NCI-H187 (cell line): ENCODE measurements at places on chromosomes 1 and 21.

GRCh38 chr1:103958699-103959098 lies 209.0 kb downstream of the AMY1C start:
- no peak for DNase-seq

DNA sequence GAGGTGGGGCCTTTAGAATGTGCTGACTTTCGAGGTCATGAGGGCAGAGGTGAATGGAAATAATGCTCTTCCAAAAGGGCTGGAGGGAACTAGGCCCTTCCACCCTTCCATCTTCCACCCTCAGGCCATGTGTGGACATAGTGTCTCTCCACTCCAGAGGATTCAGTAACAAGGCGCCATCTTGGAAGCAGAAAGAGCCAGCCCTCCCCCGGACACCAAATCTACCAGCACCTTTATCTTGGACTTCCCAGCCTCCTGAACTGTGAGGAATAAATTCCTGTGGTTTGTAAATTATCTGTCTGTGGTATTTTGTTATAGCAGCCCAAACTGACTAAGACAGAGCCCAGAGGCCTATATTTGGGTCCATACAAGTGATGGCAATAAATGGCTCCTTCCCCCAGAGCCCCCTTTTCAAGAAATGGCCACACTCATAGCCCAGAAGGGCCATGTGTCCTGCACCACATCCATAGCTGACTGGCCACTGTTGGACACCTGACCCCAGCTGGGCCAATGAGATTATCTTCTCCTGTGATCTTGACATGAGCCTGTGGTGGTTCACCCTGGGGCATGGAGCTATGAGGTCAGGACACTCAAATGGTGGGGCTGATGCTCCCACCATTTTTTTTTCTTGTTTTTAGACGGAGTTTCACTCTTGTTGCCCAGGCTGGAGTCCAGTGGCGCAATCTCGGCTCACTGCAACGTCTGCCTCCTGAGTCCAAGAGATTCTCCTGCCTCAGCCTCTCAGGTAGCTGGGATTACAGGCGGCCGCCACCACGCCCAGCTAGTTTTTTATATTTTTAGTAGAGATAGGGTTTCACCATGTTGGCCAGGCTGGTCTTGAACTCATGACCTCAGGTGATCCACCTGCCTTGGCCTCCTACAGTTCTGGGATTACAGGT lies 114.9 kb downstream of the RRAGC start:
- DNase-seq: no peak

- no peak for DNase-seq
Observed at GRCh38 chr1:8061210-8061609, 35.1 kb upstream of the ERRFI1 start.

- no peak for DNase-seq
Observed at GRCh38 chr1:171431994-171432393, 53.3 kb upstream of the PRRC2C start.

DNA sequence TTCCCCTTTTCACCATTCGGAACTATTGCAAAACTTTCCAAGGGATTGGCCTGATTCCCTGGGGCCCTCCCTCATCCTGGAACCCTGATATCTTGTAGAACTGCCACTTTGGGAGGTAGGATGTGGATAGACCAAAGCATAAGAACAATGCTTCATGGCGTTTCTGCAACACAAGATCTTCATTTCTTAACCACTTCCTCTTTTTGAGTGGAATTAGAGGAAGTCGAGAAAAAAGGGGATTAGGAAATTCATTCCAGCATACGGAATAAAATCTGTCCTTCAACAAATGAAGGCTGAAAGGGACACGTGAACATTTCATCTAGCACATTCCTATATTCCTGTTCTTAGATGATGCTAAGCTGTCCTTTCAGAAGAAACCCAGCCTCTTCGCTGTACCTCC lies 149.3 kb downstream of the HUNK start:
- DNase-seq: no peak

DNA sequence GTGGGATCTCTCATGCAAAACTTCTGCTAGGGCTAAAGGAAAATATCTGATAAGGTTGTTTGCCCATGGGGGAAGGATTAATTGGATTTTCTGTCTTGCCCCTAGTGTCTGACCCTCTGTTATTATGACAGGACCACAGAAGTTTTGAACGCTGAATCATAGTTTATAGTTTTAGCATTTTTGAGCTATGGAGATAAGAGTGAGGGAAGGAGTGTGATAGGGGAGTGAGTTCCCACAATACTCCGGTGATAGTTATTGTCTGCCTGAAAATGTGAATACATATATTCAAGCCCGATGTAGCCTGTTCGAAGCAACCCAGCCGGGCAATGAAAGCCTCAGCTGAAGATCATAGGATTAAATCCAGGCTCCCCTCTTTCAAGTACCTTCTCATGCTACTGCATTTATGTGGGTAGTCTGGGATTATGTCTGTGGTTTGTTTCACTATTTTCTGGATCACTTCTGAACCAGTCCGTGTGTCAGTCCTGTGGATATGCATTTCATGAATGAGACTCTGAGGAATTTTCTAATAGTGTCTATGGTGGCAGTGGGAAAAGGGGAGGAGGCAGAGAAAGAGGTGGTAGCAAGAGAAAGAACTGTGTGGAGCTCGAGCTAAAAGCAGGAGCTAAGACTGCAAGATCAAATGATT lies 258.7 kb downstream of the DISC1 start:
- DNase-seq: no peak

DNA sequence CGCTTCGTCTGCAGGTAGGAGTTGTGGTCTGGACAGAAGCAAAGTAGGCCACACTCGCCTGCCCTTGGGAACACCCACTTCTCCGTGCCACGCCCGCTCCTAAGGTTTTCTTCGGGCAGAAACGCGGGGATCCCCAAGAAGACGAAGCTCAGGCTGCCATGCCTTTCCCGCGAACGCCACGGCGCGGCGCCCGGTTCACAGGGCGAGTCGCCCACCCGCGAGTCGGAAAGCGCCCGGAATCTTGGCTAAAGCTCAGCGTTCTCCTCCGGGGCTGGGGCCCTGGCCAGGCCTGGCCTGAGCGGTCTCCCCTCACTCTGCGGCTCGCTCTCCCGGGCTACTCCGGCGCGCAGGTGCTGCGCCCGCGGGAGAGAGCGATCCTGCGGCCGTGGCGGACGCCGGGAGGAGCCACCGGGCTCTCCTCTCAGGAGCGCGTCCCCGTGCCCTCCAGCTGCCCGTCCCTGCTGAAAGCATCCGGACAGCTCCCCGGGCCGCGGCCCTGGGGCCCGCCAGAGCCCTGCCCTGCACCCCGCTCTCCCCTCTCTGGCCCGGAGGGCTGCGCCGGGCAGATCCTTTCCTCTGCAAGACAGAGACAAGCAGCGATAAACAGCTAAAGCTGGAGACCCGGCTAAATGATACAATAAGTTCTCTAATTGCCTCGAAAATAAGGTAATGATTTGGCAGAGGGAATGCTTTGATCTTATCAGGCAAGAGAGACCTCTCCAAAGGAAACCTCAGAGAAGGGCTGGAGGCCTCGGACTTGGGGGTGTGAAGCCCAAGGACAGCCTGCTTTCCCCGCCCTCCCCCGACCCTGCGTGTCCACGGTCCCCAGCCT lies 6.7 kb upstream of the WNT2B start:
- DNase-seq: peak; percentile 16

GRCh38 chr1:45721207-45721606 lies 29.2 kb downstream of the IPP start:
- no peak for DNase-seq

DNA sequence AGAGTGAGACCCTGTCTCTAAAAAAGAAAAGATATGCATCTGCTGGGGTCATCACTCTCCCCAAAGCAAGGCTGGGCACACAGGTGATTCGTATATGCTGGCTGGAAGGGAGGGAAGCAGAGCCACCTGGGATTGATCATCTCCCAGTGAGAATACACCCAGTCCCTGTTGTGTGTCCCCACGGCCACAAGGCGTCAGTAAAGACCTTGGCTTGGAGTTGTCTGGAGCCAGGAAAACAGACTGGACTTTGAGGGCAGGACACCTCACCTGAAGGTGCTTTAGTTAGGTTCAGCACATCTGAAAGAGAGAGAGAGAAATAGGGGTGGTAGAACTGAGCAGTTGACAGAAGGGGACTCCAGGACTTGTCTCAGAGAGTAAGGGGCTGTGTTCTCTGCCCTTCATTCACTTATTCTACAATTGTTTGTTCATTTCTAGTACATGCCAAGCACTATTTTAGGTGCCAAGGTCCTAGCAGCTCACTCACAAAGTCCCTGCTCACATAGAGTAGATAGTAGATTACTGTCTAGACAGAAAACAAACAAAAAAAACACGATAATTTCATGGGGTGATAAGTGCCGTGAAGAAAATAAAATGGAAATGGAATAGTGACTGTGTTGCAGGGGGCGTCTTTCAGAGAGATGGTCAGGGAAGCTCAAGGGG lies 13.5 kb downstream of the CITED4 start:
- DNase-seq: no peak

DNA sequence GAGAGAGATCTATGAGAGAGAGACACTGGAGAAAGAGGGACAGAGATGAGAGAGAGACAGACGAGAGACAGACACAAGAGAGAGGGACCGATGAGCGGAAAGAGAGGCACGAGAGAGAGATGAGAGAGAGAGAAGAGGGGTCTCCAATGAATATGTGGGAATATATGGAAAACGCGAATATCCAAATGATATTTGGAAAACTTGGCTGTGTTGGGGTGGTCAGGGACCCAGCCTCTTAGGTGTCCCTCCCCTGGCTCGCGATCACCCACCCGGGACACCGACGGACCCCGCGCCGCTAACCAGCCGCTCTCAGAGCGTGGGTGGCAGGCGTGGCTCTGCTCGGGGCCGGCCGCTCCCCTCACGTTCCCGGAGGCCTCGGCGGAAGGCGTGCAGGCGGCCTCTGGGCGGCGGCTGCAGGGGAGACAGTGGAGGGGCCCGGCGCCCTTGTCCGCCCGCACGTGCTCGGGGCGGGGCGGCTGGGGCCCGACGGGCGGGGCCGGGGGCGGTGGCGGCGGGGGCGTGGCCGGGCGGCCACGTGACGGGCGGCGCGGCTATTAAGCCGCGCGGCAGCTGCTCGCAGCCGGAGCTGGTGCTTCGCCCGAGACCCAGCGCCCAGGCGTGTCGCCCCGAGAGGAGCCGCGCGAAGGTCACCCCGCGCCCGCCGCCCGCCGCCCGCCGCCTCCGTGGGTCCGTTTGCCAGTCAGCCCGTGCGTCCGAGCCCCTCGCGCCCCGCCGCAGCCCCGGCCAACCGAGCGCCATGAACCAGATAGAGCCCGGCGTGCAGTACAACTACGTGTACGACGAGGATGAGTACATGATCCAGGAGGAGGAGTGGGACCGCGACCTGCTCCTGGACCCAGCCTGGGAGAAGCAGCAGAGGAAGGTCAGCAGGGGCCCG lies at the start of gene ACTN2:
Gene ACTN2 (plus strand): TSS at position 583 of the 898 bp plus-strand sequence. CDS start 175 bp downstream, at position 758.
- DNase-seq: peak; percentile 23

DNA sequence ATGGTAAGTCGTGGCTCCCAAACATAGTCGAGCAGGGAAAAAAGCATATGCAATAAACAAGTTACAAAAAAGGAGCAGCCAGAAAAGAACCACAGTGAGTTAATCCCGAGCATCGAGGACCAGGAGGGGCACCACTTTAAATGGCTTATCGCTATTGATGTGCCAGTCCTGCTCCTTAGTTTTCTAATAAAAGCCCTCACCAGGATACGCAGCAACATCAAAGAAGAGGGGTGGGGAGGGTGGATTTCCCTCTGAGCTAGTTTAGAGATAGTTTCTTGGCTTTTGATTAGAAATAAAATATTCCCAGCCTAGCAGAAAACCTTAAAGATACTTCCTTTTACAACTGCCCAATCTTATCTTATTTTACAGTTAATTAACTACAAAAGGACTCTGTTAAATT lies 170.4 kb downstream of the GABPA start:
- no peak for DNase-seq

- peak; percentile 40 for DNase-seq
Observed at GRCh38 chr1:53739109-53739681, at the start of gene GLIS1. Gene GLIS1, minus strand, starts transcription at chr1:53739164. Its CDS starts 1,100 bp downstream, at chr1:53738064.

DNA sequence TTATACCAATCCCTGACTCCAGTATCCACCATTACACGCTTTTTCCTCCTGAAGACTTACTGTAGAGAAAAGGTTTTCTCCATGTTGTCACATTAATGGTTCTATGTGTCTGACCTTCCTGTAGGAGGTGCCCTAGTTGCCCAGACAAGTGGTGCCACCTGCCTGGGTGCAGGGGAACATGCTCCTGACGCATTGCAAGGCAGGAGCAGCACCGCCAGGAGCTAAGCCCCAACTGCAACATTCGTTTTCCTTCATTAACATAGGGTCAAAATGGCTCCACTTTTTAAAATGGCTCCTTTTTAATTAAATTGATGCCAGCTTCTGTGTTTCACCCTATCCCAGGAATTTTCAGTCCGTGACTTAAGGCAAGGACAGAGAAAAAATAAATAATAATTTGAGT lies 220.1 kb upstream of the SAMSN1 start:
- no peak for DNase-seq

DNA sequence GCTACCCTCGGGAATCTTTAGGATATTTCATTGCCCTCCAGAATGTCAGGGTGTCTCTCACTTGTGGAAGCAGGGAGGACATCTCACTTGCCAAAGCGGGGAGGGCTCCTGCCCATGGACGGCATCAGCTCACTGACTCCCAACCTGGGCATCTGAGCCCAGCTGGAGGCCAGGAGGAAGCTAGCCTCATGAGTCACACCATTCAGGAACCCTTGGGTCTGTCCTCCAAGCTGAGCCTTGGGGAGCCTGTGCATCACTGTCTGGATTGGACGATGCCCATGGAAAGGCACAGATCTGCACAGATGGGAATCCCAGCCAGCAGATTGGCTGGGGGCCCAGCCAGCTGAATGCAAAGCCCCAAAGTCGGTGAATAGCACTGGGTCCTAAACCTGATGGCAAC lies 25.2 kb downstream of the WNT3A start:
- no peak for DNase-seq

- no peak for DNase-seq
Observed at GRCh38 chr1:77655431-77655974, 27.0 kb downstream of the ZZZ3 start.

DNA sequence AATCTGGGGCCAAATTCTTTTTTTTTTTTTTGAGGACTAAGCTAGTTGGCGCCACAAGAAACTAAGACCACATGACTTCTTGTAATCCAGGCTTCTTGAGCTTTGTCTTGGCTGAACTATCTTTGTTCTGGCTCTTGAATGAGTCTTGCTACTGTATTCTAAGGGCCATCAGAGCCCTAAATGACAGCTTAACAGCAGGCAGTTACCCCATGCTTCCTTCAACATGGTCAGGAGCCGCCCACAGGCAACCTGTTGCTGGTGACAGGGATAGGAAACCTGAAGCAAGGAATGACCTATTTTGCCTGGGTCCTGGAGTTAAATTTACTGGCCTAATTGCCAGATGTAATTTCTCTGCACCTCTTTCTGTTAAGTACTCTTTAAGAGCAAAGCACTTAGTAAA lies 188.2 kb upstream of the PLXNA2 start:
- DNase-seq: no peak

DNA sequence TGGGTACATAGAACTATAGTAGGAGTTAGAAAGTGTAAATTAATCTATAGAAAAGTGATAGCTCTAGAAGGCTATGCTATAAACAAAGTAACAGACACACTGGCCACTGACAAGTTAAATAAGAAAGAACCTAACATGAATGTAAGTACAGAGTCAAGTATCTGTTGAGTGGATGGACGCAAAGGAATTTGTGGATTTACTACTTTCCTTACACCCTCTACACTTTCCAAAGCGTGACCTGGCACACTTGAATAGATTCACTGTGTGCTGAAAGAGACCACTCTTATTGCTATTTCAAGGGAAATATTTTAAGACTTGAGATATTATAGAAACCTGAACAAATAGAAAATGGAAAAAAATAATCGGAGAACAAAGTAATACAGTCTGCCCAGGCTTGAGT lies 142.8 kb upstream of the SAMSN1 start:
- no peak for DNase-seq

GRCh38 chr1:151994956-151995355 lies 1.3 kb upstream of the S100A10 start:
- no peak for DNase-seq
